ENCODE measurements at places on chromosomes 2 and 18.

DNA sequence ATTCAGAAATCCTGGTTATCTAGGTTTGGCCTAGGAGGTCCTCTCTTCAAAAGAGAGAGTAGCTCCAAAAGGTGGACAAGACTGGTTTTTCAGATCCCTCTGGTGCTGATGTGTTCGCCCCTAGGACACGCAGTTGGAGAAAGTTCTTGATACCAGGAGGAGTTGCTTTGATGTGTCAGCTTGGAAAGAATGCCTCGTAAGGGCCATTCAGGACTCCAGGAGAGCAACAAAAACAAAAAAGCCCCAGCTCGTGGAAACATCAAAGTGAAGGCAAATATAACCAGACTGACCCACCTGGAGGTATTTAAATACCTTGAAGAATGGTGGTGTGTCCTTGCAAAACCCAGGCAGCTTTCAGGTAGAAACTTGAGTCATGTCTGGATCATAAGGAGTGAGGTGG lies 12.5 kb upstream of the LBH start:
- no peak for DNase-seq

GRCh38 chr2:88080545-88080944 lies 12.9 kb downstream of the SMYD1 start:
- DNase-seq: no peak

DNA sequence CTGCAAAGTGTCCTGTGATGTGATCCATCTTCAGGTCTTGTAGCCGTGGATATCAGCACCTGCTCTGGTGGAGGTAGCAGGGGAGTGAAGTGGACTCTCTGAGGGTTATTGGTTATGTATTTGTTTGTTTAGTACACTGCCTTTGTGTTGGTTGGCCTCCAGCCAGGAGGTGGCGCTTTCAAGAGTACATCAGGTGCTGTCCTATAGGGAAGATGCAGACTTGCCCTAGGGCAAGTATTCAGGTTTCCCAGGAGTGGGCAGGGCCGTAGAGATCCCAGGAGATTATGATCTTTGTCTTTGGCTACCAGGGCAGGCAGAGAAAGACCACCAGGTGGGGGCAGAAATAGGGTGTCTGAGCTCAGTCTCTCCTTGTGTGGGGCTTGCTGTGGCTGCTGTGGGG lies 411.8 kb downstream of the SOX11 start:
- DNase-seq: peak; percentile 33

- DNase-seq: no peak
Observed at GRCh38 chr18:2147476-2148230, 423.7 kb downstream of the METTL4 start.

GRCh38 chr2:16482460-16482859 lies 183.2 kb downstream of the CYRIA start:
- no peak for DNase-seq

DNA sequence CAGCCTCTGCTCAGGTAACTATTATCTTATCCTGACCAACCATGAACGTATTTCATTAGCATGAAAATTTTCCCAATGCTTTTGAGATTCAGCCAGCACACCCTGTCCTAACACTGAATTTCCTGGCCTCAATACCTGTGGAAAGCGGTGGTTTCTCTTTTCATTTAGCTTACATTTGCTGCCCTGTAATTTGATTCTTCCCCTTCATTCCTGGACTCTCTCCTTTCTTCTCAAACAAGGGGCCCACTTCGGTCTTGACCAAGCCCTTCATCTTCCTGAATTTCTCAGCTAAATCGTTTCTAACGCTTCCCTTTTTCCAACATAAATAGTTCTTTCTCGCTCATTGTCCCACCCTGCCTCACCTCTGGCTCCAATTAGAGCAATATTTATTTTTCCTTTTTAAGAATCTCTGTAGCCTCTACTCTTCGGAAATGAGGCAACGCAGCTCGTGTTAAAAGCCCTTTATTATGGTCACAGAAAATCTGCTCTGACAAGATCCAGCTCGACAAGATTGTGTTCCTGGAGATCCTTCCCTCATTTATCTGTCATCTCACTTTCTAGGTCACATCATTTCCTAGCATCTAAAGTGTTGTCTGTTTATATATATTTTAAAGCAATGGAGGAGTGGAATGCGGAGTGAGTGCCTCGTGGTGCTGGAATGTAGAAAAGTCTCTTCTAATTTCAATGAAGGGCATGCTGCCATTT lies 49.5 kb upstream of the BCL11A start:
- peak; percentile 15 for DNase-seq

- no peak for DNase-seq
Observed at GRCh38 chr2:173355132-173355865, 627 bp downstream of the CDCA7 start.

DNA sequence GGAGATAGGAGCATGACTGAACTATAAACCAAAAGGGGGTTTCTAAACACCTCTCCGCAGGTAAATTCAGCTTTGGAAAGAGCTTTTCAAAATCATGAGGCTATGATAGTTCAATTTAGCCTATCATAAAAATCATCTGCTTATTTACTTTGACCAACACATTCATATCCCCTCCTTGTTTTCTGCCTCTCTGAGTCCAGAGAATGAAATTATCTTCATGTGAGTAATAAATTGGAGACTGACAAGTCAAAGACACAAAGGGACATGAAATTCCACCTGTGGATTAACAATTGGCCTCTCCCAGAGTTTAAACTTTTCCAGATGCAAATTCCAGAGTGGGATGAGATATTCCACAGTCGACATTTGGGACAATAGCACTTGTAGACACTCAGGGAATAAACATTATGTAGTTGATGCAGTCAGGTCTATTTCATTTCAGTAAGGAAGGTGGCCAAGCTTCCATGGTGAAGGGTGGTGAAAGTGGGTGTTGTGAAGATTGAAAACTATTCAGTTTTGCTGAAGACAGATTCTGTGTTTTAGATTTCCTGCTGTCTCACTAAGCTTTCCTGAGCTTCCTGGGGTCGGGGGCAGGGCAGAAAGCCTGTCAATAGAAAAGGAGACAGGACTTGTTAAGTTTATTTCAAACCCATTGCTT lies 84.7 kb downstream of the CDC42EP3 start:
- DNase-seq: no peak

DNA sequence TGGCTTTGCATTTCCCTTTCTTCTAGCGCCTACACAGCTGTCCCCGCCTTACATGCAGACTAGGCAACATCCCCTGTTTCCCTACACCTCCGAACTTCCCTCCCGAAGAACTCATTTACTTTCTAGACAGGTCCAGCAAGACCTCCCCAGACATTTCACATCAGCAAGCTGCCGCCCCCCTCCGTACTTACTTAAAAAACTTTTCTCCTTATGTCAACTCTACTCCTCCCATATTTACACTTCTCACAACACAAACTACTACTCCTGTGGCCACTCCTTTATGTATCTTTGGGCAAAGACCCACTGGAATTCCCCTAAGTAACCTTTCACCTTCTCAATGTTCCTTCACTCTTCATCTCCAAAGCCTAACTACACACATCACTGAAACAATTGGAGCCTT lies 20.4 kb upstream of the ZNF397 start:
- no peak for DNase-seq

DNA sequence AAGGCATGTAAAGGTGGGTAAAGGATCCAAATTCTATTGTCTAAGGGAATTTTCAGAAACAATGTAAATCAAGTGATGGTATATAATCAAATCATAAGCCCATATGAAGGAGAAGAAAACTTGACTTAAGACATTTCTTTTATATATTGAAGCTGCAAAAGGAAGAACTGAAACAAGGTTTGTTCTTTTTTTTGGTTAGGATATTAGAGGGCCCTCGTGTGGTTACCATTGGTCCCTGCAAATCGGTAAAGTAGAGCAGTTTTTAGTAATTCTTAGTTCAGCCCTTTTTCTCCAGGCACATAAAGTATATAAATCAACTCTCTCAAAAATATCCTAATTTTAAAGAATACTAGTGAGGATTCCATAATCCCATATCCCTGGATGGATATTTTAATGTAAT lies 105.6 kb upstream of the STK17B start:
- DNase-seq: peak; percentile 39

DNA sequence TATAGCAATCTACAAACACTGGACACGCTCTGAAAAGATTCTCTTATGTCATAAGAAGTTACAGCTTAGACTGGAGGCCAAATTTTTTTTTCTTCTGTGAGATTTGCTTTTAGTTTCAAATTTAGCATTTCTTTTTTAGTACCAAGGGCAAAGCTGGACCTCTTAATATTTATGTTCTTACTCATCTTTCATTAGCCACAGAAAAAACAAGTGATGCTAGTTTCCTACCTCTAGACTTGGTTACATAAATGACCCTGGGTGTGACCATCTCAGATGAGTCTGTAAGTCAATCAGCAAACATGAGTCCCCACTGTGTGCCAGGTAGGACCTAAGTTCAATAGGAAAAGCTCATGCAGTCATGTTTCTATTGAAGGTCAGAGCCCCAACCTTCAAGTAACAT lies 94.4 kb downstream of the MEP1B start:
- DNase-seq: no peak

DNA sequence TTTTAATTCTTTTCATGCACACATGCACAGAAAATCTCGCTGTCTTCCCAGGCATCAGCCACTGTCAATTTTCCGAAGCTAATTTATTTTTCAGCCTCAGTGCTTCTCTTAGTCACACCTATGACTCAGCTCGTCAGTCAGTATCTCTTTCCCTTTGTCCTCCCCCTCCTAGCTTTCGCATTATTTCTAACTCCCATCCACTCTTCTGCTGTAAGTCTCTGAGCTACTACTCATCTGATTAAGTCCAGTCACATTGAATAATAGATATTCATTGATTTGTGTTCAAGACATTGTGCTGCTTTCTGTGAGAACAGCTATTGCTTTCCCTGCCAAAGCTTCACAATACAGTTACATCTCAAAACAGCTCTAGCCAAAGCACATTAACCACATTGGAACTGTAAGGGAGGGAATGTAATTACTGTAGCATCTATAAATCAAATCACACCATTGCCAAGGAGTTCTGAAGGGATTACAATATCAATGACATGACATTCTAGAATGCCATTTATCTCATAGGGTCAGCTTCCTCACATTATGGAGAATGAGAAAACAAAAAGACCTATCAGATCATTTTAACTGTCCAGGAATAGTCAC lies 89.4 kb downstream of the SCN3A start:
- DNase-seq: no peak

Data from T47D (cell line).